ENCODE measurements at places on chromosomes 5 and 9. TPM values are rescaled to one million over a fixed set of nuclear protein-coding genes. Genes with fewer than 3 reads are reported as not detected.

The GAPT gene
- 0.92 TPM for total RNA-seq

GRCh38 chr9:93031629-93032430 is 26.7 kb upstream of the SUSD3 start:
- DNase-seq: no peak

DNA sequence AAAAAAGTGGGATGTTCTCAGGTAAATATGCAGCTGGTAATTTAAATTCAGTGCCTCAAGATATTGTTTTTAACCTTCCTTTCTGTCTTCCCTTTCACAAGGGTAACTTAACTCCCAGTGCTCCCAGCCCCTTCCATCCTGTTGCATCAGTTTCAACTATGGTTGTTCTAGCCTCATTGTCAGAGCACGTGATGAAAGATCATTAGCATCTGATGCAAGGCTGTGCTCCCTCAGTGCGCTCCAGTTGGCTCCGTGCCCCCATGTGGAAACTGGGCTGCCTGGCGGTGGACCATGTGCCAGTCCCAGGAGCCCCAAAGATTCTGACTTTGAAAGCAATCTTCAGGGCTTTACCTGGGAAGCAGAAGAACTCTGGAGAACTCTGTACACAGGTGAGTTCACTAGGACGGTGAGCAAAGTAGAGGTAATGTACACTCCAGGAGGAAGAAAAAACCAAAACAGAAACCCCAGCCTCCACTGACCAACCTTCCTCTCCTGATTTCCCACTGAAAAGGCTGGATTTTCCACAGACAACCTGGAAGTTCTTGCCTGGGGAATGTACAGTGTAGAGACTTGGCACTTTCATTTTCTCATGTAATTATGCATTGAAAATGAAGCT is 96.9 kb downstream of the SLC1A3 start:
- no peak for DNase-seq

- DNase-seq: no peak
These were observed 46.2 kb downstream of the LHFPL2 start for GRCh38 chr5:78602400-78602799.

GRCh38 chr5:177325868-177326381 is 14.2 kb upstream of the MXD3 start:
- DNase-seq: no peak

GRCh38 chr5:73268826-73269225 is 95.8 kb downstream of the TMEM174 start:
- DNase-seq: no peak

DNA sequence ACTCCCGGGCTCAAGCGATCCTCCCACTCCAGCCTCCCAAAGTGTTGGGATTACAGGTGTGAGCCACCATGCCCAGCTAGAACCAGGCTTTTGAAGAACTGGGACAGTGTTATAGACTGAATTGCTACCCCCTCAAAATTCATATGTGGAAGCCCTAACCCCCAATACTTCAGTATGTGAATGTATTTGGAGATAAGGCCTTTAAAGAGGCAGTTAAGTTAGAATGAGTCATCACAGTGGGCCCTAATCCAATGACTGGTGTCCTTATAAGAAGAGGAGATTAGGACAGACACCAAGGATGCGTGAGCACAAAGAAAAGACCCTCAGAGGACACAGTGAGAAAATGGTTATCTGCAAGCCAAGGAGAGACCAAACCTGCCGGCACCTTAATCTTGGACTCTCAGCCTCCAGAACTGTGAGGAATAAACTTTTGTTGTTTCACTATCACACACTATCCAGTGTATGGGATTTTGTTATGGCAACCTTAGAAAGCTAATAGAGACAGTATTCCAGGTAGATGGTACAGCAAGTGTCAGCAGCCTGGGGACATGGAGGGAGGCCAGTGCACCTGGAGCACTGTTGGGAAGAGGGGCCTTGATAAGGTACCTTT is 31.4 kb upstream of the ERGIC1 start:
- DNase-seq: no peak

The UBE2QL1 gene
- total RNA-seq: 21.9 TPM

- peak; percentile 67 for DNase-seq
These were observed 13.4 kb upstream of the SLC9A3 start for GRCh38 chr5:537621-538071.

The PPP3R2 gene
- not detected for total RNA-seq

- DNase-seq: no peak
These were observed 108.9 kb downstream of the F2RL2 start for GRCh38 chr5:76514292-76514691.

GRCh38 chr9:93131599-93132286 is 2.3 kb downstream of the NINJ1 start:
- peak; percentile 28 for DNase-seq

DNA sequence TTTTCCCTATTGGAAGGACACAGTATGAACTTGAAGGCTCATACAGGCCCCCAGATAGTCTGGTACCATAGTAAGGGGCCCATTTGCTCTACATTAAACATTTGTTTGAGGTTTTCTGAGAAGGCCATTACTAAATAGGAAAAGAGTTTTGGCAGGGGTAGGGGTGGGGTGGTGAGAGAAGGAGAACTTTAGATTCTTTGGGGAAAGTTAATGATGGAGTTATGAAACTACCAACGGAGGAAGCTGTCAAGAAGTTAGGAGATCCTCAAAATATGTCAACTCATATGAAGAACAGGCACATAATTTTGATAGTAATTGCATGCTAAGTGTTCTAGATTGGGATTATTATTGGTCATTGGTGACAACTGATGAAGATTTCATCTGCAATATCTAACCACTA is 114.7 kb downstream of the TAF11L14 start:
- no peak for DNase-seq

The OTP gene
- total RNA-seq: not detected

DNA sequence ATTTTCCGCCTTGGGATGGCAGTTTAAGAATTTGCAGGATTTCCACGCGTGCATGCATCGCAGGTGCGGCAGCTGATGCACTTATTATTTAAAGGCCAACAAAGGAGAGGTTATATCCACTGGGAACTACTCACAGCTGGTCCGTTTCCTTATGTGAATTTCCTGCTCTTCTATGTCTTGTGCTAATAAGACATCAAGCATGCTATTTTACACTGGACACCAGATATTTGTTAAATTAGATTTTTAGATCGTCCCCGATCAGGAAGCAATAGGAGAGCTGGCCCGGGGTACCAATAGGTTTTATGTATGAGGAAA is 476 bp upstream of the DTWD2 start:
- DNase-seq: no peak

DNA sequence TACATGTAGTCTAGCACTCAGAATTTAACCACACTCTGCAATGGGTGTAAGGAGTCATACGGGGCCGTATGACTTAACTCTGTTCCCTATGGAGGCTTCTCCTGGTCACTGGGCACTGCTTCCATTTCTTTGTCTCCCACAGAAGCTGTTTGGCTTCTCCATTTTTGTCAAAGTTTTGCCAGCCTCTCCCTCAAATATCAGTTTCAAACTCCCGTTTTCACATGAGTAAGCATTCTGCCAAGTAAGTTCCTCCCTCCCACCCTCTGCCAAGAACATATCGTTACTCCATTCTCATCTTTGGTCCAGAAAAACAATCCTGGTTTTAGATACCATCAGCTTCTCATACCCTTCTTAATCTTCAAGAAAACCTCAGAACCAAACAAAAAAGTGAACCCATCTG is 6.1 kb downstream of the AFAP1L1 start:
- DNase-seq: no peak

The ST8SIA4 gene
- 3.4 TPM for total RNA-seq

- DNase-seq: no peak
These were observed 631.9 kb downstream of the PSAT1 start for GRCh38 chr9:78928625-78929405.

DNA sequence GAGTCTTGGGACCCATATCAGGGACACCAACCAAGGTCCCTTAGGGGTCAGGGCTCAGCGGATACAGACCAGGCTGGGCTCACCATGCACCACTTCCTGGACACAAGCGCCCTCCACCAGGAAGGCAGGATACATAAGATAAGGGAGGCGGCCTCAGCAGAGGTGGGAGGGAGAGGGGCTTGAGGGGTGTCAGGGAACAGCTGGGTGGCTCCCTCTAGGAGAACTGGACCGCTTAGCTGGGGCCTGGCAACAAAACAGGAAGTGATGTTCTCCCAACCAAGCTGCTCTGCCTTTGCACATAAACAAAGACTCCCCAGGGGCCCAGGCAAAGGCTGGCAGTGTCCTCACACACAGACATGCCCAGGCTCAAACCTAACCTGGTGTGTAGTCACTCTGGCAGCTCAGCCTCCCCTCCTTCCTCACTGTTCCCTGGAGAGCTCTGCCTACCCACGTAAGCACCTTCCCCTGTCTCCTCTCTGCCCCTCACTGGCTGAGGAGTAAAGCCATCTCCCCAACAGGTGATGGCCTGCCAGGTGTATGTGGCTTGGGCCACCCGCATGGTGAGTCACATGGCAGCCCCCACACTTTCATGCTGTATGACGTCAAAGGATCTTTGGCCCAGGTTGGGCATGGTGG is 5.8 kb upstream of the BICD2 start:
- DNase-seq: no peak
